ENCODE measurements at places on chromosomes 4 and X.

- DNase-seq = no peak
These were observed 11.9 kb upstream of the TRIML1 start for GRCh38 chr4:188127214-188127874.

GRCh38 chr4:29131304-29131703 is 1588.9 kb upstream of the PCDH7 start:
- DNase-seq = no peak

DNA sequence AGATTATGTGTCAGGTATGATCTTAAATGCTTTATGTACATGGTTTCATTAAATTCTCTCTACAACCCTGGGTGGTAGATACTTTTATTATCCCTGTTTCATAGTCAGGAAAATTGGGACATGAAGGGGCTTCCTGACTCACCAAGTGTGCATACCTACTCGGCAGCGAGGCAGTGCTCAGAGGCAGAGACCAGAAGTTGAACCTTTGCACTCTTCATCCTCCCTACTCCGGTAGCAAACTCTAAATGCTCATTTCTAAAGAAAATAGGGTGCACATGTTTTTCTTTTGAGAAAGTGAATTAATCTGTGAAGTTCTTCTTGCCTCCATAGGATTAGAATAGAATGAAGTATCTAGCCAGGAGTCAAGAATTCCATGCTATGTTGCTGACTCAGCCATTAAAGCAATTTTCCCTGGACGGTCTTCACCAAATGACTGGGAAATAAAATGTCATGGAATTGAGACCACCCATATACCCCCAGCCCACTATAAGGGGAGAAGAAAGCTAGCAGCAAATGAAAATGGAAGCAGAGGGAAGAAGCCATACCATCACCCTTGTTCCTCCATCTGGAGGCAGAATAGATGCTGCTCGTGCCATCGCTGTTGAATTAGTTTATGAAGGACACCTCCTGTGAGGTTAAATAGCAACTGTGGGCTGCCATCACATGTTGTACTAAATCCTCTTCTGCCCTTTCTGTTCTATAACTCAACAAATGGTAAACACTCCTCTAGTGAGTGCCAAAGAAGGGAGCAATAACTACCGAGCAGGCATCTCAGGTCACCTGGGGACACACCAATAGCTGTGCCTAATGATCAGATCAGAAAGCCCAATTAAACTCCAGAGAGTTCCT is 355.4 kb downstream of the CAMK2D start:
- no peak for DNase-seq

DNA sequence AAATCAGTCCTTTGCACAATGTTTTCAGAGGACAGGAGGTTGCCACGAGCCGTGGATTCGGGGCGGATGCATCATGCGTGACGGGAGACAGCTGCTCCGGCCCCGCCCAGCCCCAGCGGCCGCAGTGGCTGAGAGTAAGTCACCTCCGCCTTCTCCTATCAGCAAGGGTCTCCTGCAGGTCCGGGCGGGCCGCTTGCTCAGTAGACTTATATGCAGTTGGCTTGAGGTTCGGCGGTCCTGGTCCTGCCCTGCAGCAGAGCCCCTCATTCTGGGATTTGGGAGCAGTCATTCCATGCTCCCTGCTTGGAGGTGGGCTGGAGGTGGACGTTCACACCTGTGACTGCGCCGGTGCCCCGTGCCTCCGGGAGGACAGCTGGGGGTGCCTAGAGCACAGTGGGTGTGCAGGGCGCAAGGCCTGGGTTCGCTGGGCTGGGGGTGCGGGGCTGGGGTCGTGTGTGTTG is 86.3 kb upstream of the ADRA2C start:
- no peak for DNase-seq

- no peak for DNase-seq
These were observed 65.3 kb upstream of the MYOZ2 start for GRCh38 chr4:119070301-119070700.

DNA sequence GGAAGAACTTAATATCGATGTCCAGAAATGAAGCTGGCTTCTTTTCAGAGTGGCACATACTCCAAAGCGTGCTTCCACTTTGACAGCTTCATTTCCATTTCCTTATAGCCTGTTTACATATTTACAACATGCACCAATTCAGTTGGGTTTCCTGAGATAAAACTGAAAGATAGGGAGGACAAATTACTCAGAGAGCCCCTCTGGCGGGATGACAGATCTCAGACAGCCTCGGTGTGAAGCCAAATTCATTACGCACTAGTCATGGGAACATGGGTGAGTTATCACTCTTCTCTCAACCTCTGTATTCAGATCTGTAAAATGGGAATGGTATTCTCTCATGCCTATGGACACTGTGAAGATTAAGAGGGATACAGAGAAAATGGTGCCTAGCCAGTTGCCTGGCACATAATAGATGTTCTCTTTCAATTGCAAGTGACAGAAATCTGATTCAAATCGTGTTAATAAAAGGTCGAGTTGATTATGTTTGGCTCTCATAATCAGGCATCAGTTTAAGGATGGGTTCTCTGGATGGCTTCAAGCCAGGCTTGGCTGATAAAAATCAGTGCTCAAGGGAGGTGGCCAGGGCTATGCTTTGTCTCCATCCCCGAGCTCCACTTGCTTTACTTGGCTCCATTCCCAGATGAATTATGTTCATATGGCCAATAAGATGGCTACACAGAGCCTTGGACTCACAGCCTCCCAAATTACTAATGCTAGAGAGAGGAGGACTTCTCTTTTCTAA is 132.2 kb upstream of the C1QTNF7 start:
- DNase-seq = no peak

DNA sequence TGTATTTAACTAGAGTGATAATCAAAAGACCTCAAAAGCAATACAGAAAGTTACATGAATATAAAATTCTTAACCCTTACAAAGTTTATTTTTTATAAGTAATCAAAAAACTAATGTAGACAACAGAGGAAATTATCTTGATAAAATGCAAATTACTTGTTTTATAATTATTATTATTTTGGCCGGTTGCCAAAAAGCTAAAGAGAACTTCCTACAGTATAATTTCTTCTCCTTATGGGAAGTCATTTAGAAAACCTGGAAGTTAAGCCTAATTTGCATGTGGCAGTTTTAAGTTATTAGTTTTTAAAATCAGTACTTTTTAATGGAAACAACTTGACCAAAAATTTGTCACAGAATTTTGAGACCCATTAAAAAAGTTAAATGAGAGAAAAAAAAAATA is 621.3 kb upstream of the PCDH10 start:
- DNase-seq = no peak

DNA sequence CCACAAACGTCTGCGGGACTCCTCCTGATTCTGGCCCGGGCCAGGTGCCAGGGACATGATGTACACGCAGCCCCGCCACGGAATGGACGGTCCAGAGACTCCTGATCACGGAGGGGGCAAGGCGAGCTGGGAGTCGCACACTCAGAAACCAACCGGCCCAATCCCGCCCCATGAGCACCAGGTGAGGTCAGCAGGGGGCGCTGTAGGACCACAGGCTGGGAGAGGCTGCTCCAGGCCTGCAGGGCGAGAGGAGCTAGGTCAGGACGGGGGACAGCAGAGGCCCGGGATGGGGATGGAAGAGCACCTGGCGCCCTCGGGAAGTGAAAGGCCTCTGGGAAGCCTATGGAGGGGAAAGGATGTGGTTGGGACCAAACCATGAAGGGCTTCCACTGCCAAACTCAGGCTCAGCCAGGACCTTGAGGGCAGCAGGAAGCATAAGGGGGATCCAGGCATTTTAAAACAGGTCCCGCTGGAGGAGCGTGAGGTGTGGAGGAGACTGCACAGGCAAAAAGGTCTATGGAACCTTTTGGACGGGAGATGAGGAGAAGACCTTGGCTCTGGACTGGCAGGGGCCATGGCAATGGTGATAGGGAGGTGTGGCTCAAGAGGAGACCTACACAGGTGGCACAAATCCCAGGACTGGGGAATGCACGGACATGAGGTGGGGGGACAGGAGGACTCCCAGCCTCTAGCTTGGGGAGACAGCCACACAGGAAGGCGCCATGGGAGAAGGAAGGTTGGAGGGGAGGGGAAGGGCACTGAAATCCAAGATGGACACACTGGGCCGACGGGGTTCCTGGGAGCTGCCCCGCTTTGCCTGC is 79.2 kb downstream of the MTMR1 start:
- DNase-seq = peak; percentile 53

DNA sequence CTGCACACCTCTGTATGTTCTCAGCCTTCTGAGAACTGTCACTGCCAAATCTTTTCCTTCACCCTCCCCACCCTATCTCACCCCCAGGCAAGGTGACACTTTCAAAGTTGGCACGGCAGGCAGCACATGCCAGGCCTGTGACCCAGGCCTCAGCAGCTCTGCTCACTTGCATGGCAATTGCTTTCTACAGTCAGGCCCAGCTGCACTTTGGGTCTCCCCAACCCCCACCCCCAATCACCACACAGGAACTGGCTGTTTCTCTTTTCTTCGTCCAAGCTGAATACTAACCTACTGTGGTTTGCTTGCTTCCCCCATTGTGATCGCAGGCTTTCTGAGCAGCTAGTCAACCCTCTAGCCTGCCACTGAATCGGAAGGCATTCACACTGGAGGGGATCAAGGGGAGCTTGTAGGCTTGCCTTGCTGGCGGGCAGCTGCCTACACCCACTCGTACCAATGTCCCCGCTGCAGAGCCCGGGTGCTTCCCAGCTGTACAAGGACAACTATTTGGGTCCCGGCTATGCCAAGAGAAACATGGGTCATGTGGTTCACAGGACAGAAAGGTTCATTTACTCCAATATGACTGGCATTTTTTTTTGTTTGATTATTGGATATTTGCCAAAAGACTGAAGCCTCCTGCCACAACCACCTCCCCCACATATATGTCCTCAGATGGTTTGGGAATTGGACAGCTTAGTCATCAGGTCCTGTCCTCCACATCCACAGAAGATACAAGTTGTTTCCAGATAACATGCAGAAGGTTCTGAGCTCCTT is 28.1 kb downstream of the SLC25A43 start:
- no peak for DNase-seq

DNA sequence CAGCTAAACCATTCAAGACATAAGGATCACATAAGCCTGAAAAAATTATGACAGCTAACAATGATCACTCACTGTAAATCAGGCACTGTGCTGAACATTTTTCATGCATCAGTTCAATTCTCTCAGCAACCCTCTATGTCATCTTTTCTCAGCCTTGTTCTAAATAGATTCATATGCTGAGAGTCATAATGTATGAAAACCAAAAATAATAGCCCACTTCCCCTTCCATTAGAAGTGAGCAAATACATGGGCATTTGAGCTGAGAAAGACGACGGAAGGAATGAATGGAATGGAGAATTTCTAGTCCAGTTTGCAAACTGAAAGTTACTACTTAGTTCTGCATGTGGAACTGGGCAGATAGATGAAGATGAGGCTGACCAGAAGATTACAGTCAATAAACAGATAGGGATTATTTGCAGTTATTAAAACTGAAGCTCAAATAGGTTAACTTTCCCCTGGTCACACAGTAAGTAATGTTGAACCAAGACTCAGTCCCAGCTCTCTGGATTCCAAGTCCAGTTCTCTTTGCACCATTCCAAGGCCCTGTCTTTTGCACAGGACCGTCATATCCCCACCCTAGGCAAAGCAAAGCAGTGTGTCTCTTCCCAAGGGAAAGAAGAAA is 1.6 kb upstream of the SH3RF1 start:
- no peak for DNase-seq

- no peak for DNase-seq
These were observed 76.3 kb downstream of the C4orf51 start for GRCh38 chr4:145756244-145756643.

DNA sequence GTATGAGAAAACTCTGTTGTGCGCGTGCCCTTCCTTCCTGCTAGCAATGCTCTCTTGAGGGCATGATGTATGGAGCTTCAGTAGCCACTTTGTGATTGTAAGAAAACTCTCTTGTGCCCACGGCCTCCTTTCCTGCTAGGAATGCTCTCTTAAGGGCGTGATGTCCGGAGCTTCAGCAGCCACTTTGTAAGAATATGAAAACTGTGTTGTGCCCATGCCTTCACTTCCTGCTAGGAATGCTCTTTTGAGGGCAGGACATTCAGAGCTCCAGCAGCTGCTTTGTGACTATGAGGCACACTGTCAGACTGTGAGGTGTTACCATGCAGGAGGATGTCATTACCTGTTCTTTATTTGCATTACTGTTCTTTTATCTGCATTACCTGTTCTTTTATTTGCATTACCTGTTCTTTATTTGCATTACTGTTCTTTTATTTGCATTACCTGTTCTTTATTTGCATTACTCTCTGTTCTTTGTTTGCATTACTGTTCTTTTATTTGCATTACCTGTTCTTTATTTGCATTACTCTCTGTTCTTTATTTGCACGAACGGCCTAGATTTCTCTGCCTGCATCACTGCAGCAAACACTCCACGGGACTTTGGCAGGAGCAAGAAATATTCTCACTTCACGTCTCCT is 166.7 kb downstream of the CRLF2 start:
- DNase-seq = no peak

GRCh38 chr4:172997856-172998255 is 170.8 kb upstream of the GALNT7 start:
- DNase-seq = no peak

- DNase-seq = no peak
These were observed 98.2 kb upstream of the PGRMC2 start for GRCh38 chr4:128385683-128386304.

DNA sequence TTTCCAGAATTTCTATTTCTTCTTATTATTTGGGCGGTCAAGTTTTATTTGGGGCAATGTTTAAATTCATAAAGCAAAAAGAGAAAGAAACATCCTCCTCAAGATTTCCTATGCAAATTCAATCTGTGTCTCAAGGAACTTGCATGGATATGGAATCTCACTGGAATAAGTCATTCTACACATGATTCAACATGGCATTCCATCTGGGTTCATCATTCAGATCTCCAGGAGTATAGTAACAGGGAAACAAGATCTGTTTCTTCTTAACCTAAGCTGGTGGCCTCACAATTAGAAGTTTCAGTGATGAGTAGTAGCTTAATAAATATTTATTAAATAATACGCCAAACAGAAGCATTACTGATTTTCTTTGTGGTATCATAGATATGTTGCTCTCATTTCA is 19.8 kb downstream of the KLHL34 start:
- DNase-seq = no peak

GRCh38 chrX:145532176-145532780 is 285.0 kb downstream of the SPANXN1 start:
- no peak for DNase-seq

DNA sequence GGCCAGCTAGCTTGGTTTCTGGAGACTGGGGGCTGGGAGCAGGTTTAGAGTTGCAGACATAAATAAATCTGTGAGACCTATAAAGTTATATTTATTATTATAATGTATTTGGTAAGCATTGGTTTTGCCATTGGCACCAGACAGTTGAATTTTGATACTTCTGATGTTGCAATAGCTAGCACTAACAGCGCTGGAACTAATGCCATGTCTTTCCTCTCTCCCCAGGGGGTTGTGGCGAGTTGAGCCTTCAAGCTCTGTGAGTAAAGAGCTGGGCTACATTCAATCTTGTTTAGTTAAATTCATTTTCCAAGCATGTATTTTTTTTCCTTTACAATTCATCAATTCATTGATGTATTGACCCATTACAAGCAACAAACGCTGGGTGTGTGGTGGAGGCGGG is 358.7 kb upstream of the NR3C2 start:
- DNase-seq = no peak

GRCh38 chrX:14819769-14820168 is 53.1 kb downstream of the FANCB start:
- no peak for DNase-seq

GRCh38 chr4:75018811-75019479 is 86.0 kb downstream of the PARM1 start:
- no peak for DNase-seq

GRCh38 chr4:34280131-34280530 is 1964.2 kb downstream of the ARAP2 start:
- DNase-seq = no peak

All from CD4-positive, alpha-beta memory T cell (primary cell).